Activated T-helper 1 cell treated with Interleukin-2 at 50 U/mL for 16 hours (primary cell): ENCODE measurements at places on chromosomes 5 and 9.

DNA sequence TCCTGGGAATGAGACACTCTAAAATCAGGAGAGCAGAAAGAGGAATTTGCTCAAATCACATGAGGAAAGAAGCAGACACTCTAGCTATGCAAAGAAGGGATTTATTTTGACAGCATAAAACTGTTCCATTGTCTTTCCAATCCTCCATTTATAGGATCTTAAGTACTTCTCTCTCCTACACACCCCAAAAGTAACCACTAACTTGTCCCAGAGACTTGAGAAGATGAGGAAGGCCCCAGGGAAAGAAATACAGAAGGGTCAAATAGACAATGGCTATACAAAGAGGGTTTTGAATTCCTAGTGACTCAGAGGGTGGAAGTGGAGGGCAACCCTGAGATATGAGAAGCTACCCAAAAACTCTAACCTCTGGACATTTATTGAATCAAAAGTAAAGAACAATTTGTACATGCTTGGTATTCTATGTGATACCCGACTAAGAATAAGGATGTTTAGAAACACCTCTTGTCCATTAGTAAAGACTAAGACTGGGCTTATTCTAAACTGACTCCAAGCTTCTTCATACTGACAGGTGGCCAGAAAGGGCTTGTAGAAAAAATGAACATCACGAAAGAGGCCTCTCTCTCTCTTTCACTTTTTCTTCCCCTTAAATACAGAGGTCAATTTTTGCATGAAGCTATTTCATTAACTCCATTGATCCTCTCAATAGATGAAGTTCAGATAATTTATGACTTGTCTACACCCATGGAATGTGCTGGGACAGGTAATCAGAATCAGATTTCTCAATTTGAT, 20.6 kb downstream of the DMAC1 start:
- DNase-seq = no peak

DNA sequence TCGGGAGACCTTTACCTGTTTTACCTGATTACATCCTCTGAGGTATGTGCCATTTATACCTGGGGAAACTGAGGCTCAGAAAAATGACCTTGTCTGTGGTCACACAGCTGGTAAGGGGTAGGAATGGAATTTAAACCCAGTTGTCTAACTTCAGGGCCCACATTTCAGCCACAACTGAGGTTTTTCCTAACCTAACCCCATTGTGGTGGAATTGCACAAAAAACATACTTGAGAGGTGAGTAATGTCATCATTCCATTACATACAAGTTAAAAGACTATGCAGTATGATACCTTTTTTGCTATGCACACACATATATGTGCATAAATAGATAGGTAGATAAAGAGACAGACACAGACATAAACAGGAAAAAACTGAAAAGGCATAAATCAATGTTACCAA, 14.1 kb downstream of the FGF1 start:
- DNase-seq = no peak

DNA sequence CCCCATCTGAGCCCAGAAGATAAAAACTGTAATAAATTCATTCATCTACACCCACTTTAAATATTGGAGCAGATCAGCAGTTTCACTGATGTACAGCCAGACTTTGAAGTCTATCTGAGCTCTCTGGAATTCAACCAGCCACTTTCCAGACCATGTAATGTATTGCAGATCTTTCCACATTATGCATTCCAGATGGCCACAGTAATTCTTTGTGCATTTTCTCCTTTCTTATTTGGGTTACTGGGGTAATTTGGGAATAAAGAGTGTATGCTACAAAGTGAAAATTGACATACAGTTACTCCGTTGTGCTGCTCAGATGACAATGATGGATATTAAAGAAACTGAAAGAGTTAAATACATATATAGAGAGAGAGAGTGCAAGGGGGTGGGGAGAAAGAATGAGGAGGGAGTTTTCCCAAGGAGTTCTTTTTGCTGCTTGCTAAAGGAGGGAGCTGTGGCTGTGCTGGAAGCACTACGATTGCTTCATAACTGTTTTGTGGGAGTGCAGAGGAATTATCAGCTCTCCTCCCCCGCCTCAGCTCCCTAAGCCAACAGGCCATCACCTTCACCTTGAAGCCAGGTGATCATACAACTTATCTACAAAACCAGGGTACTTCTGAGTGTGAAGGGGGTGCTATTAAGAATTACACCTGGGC, 152.8 kb downstream of the GAS1 start:
- DNase-seq = no peak

GRCh38 chr9:129889941-129890717, 54.9 kb downstream of the USP20 start:
- no peak for DNase-seq

DNA sequence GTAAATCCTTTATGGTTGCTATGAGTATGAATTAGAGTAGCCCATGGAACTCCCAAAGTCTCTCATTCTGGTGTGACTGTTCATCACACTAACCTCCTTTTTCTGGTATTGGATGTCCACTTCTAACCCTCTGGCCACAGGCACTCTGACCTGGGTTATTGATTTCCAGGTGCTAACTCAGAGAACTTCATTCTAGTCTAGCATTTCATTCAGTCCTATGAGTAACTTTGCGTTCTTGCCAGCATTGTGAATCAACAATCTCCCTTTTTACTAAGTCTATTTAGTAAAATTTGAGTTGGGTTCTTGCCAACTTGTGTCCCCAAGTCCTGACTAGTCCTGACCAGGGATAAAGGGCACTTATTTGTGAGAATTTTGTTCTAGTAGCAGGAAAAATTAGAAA, 103.5 kb downstream of the SNX18 start:
- no peak for DNase-seq

GRCh38 chr5:173880306-173880985, 7.7 kb upstream of the CPEB4 start:
- DNase-seq = no peak

- DNase-seq = no peak
These were observed 27.6 kb downstream of the CRB2 start for GRCh38 chr9:123383512-123384170.

DNA sequence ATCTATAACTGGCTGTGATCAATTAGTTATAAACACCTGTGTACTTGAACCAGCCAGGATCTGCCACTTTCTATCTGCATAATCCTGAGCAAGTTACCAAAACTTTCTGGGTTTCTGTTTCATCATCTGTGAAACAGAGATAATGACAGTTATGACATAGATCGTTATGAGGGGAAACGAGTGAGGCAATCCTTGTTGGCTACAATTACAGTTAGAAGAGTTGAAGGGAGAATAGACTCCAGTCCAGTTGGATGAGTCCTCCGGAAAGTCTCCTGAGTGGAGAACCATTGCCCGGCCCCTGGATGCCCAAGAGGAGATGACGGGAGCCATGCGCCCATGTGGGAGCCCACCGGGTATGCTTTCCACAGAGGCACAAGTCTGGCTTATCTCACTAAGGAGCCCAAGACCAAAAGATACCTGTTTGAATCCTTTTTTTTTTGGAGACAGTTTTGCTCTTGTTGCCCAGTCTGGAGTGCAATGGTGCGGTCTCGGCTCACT, 4.5 kb downstream of the PDE6A start:
- DNase-seq = no peak

DNA sequence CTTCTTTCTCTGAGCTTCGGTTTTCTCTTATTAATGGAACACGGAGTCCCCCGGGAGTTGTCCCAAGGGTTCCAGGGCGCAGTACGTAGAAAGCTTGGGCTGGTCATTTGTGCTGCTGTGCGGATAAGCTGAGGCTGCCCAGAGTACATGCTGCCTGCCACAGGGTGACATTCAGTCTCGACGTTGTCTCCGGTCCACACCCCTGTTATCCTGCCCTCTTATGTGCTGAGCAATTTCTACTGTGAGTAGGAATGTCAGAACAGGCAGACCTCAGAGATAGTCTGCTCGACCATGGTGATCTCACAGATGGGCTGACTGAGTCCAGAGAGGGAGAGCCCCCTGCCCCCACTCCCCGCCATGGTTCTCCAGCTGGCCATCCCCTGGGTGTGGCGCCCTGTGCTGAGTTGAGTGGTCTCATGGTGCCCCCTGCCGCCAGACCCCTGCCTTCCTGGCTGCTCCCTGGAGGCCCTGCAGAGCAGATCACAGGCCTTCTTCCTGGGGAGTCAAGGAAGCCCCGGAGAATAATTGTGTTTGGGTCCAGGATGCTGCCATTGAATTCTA, 124.0 kb downstream of the RGS3 start:
- DNase-seq = no peak

GRCh38 chr9:136846376-136847087, 2.7 kb upstream of the PHPT1 start:
- DNase-seq = no peak

DNA sequence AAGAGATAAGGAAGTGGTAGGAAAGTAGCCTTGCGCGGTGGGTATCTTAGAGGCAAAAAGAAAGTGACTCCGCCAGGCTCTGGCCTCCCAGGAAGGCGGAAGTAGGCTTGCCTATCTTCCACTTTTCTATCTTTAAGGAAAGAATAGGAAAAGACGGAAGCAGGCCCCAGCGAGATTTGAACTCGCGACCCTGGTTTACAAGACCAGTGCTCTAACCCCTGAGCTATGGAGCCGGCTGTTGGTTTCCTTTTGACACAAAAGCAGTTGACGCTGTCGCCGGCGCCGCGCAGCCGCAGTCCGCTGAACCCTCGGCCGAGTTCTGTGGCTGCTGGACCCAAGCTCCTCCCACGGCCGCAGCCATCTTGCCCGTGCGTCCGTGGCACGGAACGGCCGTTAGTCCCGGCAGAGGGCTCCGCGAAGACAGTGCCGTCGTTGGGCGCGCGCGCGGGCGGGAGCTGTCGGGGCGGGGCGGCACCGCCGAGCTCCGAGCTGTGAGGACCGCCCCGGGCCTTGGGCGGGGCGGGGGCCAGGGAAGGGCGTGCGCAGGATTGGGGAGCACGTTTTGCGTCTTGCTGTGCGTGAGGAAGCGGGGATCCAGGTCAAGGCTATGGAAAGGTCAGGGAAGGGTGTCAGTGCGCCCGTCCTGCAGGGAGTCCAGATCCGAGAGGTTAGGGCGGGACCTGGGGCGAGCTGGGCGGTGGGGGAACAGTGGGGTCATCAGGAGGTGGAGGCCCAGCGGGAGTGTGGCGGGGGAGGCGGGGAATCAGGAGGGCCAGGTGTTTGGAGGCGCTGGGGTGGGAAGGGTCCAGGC, 13.3 kb downstream of the TRIM7 start:
- peak; percentile 94 for DNase-seq

GRCh38 chr5:95384485-95385213, 6.5 kb upstream of the FAM81B start:
- no peak for DNase-seq

DNA sequence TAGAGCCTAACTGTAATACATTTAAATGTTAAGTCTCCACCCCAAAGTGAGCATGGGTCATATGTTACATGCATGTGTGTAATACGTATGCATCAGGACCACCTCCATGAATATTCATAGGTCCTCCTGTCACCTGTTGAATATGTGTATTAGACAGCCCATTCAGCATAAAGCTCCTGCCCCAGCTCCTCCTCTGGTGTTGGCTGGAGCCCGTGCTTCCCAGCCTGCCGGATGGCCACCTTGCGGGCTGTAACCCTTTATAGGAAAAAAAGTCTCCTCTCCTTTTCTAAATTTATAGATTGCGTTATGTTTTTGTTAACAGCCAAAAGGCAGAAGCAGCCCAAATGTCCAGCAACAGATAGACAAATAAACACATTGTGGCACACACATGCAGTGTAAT, 299.5 kb downstream of the MED10 start:
- no peak for DNase-seq

DNA sequence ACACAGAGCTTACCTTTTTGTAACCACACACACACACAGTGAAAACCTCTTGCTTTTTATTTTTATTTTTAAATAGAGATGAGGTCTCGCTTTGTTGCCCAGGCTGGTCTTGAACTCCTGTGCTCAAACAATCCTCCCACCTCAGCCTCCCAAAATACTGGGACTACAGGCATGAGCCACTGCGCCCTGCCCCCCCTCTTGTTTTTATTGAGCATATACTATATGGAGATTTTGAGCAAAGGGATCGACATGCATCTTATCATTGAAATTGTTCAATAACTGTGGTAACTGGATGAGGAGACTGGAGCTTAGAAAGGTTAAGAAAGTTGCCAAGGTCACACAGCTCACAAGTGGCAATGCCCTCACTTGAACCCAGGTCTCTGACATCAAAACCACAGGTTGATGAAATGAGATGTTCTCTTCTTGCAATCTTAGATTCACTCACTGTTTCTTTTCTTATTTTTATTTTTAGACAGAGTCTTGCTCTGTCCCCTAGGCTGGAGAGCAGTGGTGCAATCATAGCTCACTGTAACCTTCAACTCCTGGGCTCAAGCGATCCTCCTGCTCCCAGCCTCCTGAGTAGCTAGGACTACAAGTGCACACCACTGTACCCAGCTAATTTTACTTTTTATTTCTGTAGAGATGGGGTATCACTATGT, 26.8 kb upstream of the STXBP1 start:
- no peak for DNase-seq

GRCh38 chr5:14901462-14902051, 30.0 kb upstream of the ANKH start:
- DNase-seq = no peak

- no peak for DNase-seq
These were observed 282.8 kb upstream of the TNC start for GRCh38 chr9:115400796-115401195.

- DNase-seq = no peak
These were observed 3.5 kb downstream of the TMCO6 start for GRCh38 chr5:140642718-140643117.

DNA sequence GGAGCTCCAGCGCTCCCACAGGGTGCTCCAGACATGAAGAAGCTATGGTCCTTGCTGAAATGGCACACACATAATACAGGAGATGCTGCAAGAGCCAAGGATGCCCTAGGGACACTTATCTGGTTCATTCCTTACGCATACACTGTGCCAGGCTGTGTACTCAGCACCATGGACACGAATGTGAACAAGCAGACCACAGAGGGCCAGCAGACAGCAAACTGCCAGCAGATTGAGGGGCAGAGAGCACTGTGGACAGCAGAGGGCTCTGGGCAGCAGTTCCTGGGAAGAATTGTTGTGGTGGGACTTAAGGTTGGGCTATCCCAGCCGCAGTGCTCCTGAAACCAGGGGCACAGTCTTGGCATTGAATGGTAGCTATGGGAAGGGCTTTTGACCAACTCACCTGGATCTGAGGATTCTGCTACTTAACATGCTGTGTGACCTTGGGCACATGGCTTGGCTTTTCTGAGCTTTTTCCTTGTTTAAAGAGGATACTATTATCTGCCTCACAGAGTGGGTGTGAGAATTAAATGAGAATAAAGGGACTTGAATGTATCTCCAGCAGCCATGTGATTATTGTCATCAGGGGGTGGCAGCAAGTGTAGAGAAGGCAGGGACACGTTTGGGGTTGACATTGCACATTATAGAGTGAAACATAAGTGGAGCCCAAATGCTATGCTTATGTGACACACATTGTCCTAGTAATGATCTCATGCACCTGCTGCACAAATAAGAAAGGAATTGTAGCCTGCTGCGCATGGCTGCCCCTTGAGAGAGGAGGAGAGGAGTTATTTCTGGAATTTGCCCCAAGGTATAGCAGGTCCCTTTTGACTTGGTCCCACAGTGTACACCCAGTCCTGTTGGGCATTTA, 30.1 kb downstream of the PPARGC1B start:
- DNase-seq = no peak

GRCh38 chr5:1564824-1565736, 41.3 kb upstream of the LPCAT1 start:
- no peak for DNase-seq

- DNase-seq = no peak
These were observed 95.6 kb downstream of the PALM2AKAP2 start for GRCh38 chr9:109875495-109876129.

GRCh38 chr9:69546265-69546664, 125.9 kb downstream of the APBA1 start:
- DNase-seq = no peak
